Hematopoietic multipotent progenitor cell treated with erythropoietin and hydrocortisone succinate and interleukin-3 and kit ligand, for 17 days (in vitro differentiated cells): ENCODE measurements at places on chromosomes 7 and 10.

GRCh38 chr10:17100586-17100985, 29.0 kb downstream of the CUBN start:
- no peak for DNase-seq

DNA sequence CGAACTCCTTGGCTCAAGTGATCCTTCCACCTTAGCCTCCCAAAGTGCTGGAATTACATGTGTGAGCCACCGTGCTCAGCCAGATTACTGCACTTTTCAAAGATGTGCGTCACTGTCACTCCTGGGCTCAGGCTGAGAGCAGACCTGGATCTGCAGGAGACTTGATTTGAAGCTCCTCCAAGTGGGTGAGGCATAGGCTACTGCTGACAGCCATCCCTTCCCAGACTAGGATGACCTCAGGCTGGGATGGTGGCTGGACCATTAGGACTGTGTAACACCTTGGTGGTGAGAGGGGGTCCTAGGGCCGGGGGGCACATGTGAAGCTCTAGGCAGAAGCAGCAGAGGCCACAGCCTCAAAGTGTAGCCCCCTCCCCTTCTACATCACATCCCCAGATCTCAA, 8.2 kb upstream of the SRRM3 start:
- no peak for DNase-seq

DNA sequence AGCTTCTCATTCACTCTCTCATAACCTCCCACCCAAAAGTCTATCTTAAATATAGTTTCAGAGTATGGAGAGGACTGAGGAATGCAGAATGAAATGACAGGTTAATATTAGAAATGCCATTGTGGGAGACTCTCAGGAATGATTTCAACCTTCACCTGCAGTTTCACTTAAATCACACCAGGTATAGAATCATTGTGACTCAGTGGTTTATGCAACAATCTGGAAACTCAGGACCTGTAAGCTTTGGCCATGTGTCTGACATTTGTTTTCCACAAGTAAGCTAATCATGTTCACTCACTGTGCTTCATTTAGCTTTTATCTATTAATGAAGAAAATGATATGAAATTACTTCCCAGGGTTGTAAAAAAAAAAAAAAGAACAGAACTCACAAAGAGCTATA, 8.7 kb upstream of the PTPN12 start:
- no peak for DNase-seq

- no peak for DNase-seq
Measured at GRCh38 chr10:116029826-116030225, 243.2 kb downstream of the GFRA1 start.

- no peak for DNase-seq
Measured at GRCh38 chr10:26475386-26475785, 37.2 kb downstream of the APBB1IP start.

GRCh38 chr10:114728325-114728724, 70.2 kb upstream of the ABLIM1 start:
- DNase-seq: no peak

DNA sequence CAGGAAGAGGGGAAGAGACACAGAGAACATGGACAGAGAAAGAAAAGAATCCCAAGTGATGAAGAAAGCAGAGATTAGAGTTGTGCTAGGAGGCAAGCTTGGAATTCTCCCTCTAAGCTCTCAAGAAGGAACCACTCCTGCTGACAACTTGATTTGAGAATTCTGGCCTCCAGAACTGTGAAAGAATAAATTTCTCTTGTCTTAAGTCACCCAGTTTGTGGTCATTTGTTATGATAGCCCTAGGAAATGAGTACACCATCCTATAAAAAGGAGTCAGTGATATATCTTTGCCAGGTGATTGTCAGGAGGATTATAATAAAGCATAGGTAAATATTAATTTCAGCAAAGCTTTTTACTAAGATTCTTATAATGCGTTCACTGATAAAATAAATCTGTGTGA, 82.7 kb upstream of the TFEC start:
- no peak for DNase-seq

- no peak for DNase-seq
Measured at GRCh38 chr10:24374134-24374915, 165.4 kb downstream of the KIAA1217 start.

DNA sequence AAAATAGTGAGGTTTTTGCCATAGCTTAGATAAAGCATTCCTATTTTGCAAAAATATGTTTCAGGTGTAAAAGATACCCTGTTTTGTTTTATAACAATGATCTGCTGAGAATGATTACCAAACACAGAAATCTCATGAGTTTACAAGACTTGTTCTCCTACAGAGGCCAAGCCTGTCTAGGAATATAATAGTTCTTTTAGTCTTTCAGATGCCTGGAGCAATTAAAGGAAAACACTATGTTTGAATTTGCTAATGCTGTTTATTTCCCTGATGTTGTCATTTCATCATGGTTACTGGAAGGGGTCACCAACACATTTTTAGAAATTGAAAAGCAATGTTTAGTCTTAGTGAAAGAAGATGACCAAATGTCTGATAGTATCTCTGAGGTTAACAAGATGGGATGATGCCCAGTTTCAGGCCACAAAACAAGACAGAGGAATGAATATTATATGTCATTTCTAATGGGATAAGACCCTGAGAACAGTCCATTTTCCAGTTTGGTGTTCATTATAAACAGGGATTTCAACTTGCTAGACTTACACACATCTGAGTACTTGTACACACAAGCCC, 559.9 kb downstream of the INHBA start:
- DNase-seq: no peak

DNA sequence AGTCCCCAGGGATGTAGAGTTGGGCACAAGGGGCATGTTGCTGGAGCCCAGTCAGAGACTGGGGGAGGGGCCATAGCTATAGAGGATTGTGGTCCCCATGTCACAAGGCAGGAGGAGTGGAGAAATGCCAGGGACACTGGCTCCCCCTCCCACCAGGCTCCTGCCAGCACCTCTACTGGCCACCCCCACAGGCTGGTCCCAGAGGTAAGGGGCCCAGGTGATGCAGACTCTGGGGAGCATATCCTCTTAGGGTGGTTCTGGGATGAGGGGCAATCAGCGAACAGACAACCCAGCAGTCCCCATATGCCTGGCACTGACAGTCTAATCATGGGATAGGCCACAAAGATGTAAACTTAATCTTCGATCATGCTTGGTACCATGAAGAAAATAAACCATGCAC, 21.2 kb downstream of the C10orf71 start:
- DNase-seq: no peak

DNA sequence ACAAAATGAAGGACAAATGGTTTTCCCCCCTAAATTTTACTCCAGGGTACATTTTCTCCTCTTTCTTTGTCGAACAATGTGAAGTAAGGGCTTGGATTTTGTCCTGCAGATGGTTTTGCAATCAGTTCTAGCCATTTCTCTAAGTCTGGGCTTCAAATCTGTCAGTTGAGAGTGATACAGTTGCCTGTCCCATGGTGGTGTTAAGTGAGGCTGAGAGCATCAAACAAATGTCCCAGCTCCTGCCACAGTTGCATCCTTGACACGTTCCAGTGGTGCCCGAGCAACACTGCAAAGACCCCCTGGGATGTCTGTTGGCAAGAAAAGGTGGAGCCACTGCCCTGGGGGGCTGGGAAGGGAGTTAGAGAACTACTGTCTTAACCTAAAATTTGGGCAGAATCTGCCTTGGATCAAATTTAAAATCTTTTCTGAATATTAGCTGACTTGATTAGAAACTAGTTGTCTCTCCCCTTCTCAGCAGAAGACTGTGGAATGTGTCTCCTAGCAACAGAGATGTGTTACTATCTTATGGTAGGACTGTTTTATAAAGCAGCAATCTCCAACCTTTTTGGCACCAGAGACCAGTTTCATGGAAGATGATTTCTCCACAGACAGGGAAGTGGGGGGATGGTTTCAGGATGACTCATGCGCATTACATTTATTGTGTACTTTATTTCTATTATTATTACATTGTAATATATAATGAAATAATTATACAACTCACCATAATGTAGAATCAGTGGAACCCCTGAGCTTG, 102.0 kb upstream of the STEAP1B start:
- DNase-seq: no peak

DNA sequence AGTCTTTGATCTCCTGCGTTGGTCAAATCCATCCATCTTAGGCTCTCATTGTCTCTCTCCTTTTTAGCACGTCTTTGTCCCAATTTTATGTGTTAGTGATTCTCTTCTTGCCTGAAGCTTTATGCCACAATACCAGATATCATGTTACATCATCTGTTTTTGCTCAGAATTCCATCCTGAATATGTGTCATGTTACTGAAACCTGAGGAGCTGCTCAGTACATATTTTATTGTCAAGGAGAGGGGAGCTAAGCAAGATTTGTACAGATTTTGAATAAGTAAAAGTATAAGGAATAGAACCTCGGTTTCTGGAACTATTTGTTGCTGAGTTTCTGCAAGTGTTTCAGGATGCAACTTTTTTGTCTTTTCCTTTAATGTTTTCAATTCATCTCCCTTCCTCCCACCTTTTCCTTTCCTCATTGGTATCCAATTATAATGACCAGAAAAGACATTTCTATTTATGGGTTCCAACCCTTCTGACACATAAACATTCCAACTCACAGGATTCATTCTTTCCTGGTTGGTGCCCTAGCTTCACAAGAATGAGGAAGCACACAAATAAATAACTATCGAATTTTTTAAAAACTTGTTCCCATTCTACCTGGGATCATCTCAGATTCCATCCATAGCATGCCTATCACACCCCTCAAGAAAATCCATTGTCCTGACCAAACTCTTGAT, 291.8 kb downstream of the CRPPA start:
- DNase-seq: no peak

DNA sequence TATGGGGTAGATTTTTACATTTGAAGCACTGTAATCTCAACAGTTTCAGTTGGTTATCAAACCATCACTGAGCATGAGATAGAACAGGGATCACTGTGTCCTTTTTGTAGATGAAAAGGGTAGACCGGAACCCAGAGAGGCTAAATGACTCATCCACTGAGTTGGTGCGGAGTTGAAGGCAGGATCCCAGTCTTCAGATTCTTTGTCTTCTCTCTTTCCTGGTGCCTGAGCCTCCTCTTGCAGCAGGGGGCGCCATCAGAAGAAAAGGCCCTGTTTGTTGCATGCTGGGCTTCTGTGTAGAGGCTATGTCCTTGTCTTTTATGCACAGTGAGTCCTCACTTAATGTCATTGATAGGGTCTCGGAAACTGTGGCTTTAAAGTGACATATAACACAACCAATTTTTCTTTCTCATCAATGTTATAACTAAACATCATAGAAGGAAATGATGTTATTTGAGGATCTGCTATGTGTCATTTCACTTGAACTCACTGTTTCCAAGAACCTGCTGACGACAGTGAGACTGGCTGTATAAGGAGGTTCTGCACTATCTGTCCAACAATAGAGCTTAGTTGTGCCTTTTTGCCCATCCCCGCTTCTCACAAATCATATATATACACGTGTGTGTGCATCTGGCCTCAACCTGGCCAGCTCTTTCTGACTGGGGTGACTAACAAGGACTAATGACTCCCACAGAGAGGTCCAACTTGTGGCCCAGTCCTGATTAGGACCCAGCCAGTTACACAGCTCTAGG, 14.3 kb downstream of the ZNF282 start:
- peak; percentile 43 for DNase-seq

GRCh38 chr7:116193329-116194087, 16.8 kb upstream of the TES start:
- DNase-seq: no peak

DNA sequence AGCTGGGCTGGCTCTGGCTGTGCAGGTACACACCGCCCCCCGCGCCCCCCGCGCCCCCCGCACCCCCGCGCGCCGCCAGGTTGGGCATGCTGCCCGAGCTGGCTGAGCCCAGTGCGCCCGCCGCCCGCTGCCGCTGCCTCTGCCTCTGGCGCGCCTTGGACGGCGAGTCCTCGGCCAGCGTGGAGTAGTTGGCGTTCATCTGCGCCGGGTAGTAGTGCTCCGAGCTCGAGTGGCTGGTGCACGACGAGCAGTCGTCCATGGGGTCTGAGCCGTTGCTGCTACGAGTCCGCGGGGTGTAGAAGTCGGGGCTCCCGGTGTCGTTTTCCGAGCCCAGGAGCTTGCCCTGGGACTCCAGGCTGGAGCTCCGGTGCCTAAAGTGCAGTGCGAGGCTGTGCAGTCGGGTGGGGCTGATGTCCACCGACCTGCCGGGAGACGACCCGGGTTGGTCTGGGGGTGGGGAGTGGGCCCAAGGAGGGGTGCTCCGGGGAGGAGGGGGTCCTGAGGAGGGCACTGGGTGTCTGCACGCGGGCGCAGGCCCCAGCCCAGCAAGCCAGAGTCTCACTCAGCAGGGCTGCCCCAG, 70.4 kb downstream of the PRPF18 start:
- DNase-seq: no peak

- DNase-seq: no peak
Measured at GRCh38 chr7:151796871-151797537, 79.9 kb downstream of the PRKAG2 start.

- DNase-seq: peak; percentile 79
Measured at GRCh38 chr7:80659120-80660055, 20.9 kb downstream of the CD36 start.

- no peak for DNase-seq
Measured at GRCh38 chr10:49189422-49189821, 1.2 kb upstream of the TMEM273 start.

DNA sequence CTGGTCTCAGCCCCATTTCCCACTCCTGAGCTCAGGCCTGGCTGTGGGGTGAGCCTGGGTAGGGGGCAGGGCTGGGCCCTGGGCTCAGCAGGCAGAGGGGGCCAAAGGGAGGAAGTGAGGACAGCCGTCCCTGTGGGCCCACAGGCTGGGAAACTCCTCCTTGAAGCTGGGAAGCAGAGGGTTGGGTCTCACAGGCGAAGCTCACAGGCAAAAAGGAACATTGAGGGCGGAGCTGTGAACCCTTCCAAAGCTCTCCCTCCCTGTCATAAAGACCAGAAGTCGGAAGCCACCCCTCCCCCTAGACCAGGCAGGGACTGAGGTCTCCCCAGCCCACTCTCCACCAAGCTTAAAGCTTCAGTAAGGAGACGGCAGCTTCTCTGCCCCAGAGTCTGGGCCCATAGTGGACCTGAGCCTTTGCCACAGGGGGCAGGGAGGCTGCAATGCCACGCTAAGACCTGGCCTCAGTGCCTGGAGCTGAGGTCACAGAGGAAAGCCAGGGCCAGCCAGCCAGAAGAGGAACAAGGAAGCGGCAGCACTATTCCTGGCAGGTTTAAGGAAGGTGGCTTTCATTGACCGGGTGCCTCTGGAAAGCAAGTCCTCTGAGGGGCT, 1.0 kb upstream of the KCP start:
- DNase-seq: no peak

DNA sequence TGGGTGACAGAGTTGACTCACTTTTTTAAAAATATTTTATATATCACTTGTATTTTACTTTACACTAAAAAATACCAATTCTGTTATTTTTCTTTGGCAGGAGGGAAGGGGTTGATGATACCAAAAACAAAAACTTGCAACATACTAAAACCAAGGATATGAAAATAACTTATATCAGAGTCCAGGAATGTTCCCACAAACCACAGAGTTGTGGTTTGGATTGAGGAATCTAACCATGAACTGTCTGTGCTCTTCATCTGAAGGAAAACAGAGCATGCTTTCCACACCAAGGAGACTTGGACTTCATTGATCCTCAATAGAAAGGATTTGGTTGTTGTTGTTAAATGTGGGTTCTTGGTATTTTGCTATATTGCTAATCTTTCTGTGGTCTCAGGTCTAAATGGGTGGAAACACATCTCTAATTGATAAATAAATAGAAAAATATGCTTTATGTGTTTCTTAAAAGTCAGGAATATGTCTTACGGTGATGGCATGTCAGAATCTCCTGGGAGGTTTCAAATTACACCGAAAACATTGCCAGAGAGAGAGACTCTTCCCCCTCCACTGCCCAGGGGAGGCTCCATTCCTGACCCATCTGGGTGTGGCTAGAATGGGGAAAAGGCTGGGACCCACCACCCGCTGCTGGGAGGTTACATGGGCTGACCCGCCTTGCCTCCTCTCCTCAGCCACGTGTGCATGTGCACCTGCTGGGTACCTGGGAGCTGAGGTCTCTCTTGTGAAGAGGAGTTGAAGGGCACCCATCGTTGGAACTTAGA, 46.9 kb upstream of the STK17A start:
- DNase-seq: no peak
